ENCODE measurements at places on chromosomes 13 and 19.

- no peak for DNase-seq
Observed at GRCh38 chr19:38701455-38702063, 42.7 kb downstream of the CAPN12 start.

- DNase-seq: no peak
Observed at GRCh38 chr13:39486758-39487157, 116.2 kb downstream of the LHFPL6 start.

- DNase-seq: no peak
Observed at GRCh38 chr19:39187552-39187943, 9.2 kb upstream of the NCCRP1 start.

GRCh38 chr19:3335431-3336350 lies 30.7 kb upstream of the NFIC start:
- no peak for DNase-seq

- DNase-seq: no peak
Observed at GRCh38 chr13:85738696-85739320, 60.4 kb downstream of the SLITRK6 start.

- no peak for DNase-seq
Observed at GRCh38 chr19:55460670-55461258, 678 bp downstream of the ISOC2 start.
